ENCODE measurements at places on chromosomes 12 and 14.

DNA sequence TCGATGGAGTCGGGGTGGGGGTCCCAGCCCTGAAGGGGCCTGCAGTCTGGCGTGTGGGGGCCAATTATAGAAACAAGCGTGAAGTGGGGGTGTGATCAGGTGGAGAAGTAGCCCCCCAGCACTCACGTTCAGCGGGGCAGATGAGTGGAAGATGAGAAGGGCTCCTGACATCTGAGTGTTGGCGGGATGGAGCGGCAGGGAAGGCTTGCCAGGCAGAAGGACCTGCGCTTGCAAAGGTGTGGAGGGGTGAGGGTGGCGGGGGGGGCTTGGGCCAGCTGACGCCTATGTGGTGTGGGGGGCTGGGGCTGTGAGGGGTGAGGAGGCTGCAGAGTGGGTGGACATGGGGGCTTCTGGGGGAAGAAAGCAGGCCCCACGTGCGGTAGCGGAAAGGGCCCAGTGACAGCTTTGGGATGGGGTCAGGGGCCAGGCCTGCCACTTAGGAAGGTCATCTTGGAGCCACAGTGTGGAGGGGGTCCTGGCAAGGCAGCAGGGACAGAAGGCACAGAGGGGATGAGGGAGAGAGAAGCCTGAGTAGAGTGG is 22.2 kb upstream of the BEGAIN start:
- no peak for DNase-seq

GRCh38 chr14:78764240-78764639 is 594.1 kb downstream of the NRXN3 start:
- DNase-seq = no peak

GRCh38 chr14:59777006-59777579 is 93.5 kb downstream of the RTN1 start:
- no peak for DNase-seq

DNA sequence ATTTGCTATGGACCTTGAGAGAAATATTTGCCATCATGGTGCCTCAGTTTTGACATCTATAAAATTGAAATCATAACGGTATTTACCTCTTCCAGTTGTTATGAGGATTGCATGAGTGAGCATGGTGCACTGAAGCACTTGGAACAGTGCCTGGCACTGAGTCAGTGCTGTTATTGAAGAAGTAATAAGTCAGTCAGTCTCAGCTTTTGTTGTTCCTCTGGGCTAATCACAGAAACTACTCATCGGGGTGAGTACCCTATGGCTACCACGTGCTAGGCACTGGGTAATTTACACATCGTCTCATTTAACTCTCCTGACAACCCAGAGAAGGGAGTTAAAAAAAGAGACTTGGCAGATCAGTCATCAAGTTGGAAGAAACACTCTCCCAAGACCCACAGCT is 159.5 kb upstream of the NRXN3 start:
- DNase-seq = peak; percentile 56

- DNase-seq = no peak
These were observed 112.9 kb downstream of the HMGA2 start for GRCh38 chr12:65937161-65937641.

GRCh38 chr14:96090441-96091148 is 51.4 kb downstream of the C14orf132 start:
- peak; percentile 98 for DNase-seq

- DNase-seq = no peak
These were observed 38.7 kb downstream of the KCNH5 start for GRCh38 chr14:63006531-63006930.

DNA sequence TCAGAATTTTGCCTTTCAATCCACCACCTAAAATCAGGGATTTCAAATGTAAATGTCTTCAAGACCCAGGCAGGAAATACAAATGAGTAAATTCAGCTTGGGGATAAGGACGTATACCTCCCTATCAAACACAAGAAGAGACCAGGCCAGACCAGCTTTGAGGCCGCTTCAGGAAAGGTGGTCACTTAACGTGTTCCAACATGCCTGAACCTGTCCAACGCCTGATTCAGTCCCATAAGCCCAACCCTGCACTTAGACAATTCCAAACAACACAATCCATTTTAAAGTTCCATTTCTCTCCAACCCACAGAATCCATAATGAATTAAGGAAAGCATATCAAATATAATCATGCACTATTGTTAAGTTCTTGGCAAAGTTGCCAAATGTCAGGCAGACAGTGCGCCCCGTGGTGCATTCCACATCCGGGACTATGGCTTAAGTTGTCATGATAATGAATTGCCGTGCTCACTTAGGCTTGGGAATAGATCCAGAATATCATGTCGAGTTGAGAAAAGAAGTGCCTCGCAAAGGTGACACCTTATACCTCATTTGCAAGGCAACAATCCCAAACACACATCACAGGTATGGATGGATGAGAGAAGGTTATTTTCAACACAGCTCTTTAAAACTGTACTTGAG is 35.5 kb downstream of the CCDC60 start:
- no peak for DNase-seq

DNA sequence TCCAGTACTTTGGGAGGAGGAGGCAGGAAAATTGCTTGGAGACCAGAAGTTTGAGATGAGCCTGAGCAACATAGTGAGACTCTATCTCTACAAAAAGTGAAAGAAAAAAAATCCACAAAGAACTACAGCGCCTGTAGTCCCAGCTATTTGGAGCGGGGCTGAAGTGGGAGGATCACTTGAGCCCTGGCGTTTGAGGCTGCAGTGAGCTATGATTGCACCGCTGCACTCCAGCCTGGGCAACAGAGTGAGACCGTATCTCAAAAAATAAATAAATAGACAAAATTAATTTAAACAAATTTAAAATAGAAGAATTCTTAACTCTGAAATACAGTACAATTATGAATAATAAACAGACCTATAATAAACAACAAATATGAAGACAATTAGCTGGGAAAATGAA is 40.9 kb downstream of the ATL1 start:
- DNase-seq = no peak

GRCh38 chr14:49586673-49587460 is 687 bp upstream of the RPS29 start:
- peak; percentile 80 for DNase-seq

- DNase-seq = no peak
These were observed 171.7 kb downstream of the MIPOL1 start for GRCh38 chr14:37369425-37369824.

DNA sequence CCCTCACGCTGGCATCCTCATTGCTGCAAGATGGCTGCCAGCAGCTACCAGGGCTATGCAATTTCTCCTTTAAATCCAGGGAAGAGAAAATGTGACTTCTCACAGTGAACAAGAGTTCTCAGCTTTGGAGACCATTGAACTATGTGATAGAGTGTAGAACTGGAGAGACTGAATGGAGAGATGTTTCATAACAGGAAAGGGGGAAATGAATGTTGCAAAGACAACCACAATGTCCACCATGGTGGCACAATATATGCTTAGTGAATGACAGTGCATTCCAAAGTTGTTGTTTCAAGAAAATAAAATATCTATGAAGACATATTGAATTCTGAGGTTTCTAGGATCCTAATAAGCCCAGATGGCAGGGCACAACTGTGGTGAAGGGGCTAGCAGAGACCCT is 13.2 kb upstream of the COCH start:
- no peak for DNase-seq

GRCh38 chr12:113988976-113989375 is 22.9 kb upstream of the RBM19 start:
- DNase-seq = no peak

DNA sequence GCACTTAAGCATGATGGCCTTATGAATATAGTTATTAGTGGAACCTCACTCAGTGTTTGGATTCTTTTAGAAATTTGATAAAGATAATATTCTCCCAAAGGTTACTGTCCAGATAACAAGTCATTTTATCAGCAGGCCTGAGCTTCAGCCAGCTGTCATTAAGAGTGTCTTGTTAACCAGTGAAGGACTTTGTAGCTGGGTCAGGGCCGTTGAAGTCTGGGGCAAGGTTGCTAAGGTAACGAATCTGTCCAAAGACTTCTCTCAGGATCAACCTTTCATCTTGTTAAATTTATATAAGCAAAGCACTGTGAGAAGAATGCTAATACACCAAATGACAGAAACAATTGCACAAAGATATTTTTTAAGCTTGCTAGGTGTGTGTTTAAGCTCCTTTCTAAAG is 271.3 kb upstream of the TMPO start:
- DNase-seq = no peak

DNA sequence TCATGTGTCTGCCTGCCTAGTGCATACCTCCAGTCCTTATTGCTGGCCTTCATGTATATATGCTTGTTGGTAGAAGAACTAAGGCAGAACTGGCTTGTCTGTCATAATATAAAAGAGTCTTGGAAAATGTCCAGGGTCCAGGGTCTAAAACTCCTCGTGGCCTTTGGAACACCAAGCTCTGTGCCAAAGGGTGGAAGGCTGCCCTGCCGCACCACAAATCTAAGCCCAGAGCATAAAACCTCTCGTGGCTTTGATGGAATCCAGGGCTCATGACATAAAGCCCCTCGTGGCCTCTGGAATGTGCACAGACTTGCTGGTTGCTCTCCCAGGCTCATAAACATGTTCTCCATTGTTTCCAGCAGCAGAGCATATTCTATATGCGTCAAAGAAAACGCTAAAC is 107.9 kb downstream of the BBS10 start:
- no peak for DNase-seq

DNA sequence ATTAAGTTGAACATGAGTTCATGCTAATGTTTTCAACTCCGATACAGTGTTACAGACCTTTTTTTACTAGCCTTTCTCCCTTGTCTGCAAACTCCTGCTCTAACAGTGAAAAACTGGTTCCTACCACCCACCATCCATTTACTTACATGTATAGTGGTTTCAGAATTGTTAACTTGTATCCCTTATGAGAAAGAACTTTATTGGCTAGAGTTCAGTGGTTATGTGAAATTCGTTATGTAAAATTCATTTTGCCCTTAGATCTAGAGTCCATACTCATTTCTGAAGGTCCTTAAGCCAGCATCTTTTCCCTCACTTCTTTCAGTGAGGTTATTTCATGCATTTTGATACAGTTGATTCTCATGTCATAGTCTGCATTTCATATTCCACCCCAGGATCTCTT is 51.0 kb downstream of the PRKCH start:
- no peak for DNase-seq

GRCh38 chr14:22188318-22188717 is 400.7 kb downstream of the DAD1 start:
- DNase-seq = no peak

GRCh38 chr14:105247715-105248367 is 492 bp upstream of the BTBD6 start:
- no peak for DNase-seq

GRCh38 chr14:68449561-68450181 is 343.2 kb downstream of the ZFP36L1 start:
- no peak for DNase-seq

GRCh38 chr12:49024543-49024942 is 6.0 kb upstream of the PRKAG1 start:
- DNase-seq = no peak

DNA sequence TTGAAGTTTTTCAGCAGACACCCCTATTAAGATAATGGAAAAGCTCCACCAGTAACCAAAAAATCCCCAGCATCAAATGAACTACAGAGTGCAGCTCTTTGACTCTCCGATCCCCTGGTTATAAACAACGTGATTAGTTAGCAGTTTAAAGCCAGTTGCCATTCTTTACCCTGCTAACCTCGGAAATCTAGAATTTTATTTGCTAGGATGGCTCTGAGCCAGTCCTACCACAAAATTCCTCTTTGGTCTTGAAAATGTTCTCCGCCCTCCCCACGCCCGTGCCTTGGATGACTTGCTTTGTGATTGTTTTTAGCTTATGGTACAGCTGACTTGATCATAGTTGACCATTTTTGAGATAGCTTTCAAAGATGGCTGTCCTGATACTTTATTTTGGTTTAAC is 1.2 kb downstream of the KLHDC2 start:
- DNase-seq = no peak

- DNase-seq = no peak
These were observed 219.1 kb downstream of the ESR2 start for GRCh38 chr14:64074961-64075612.

GRCh38 chr12:123225443-123225842 is 7.5 kb downstream of the MPHOSPH9 start:
- DNase-seq = no peak

- no peak for DNase-seq
These were observed 120.3 kb downstream of the CHST11 start for GRCh38 chr12:104576980-104577580.

DNA sequence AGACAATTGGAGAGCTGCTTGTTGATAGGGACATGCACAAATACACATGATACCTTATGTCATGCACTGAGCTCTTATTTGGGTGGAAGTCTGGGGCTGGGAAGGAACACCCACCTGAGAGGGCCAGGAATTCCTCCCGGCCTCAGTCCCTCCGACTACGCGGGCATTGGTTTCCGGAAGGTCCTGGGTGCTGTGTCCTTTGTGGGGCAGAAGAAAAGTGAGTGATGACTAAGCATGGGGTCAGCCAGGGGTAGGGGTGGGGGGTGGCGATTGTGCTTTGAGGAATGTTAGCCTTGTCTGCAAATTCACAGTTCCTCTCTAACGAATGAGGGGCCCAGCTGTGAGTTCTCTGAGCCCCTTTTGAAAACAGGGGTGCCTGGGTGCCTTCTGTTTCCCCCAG is 798 bp downstream of the CELA1 start:
- no peak for DNase-seq

DNA sequence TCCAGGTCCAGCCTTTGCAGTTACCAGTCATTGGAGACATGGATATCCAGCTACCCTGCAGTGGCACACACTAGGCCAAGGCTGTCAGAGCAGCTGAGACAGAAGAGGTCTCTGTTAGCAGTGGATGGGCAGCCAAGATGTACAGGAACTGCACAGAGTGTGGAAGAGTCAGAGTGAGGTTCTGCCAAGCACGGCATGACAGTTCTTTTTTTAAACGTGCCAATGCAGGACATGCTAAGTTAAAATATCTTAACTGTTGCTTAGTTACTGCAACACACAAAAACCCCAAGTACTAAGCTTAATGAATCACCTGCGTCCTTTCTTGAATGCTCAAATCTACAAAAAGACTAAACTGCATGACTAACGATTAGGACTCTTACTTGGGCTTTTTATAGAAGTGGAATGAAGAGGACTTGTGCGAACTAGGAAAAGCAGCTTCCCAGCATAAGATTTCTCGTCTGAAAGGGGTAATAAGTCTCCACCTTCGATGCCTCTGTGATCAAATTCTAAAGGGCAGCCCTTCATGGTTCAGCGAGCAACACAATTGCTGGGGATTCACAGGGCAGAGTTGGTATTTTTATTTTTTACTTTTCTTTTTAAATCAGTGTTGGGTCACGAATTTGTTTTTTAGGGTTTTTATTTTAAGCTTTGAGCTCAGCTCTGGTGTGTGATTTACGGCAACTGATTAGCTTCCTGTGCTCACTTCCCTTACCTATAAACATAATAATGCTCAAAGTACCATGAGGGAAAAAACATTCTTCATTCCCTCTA is 20.6 kb downstream of the MAPK1IP1L start:
- DNase-seq = no peak

GRCh38 chr12:82723093-82723492 is 36.4 kb downstream of the TMTC2 start:
- DNase-seq = no peak
